ENCODE measurements at places on chromosomes 2 and 18.

GRCh38 chr2:218644721-218645120, 14.7 kb downstream of the ZNF142 start:
- no peak for DNase-seq

DNA sequence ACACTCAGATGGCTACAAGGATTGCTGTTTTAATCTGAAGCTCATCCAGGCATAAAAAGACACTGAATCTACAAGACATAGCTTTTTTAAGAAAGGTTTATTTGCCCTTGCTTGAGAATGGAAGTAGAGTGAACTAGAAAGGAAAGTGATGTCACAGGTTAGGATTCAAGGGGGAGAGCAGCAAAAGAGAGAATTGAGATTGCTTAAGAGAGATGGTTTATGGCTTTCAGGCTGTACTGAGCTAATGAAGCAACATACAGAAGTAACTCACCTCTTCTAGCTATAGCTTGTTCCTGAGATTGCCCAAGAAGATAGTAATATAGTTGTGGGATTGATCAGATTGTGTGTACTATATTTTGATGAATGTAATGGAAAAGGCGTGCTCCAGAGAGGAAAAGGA, 26.1 kb upstream of the ACVR2A start:
- DNase-seq, result no peak

DNA sequence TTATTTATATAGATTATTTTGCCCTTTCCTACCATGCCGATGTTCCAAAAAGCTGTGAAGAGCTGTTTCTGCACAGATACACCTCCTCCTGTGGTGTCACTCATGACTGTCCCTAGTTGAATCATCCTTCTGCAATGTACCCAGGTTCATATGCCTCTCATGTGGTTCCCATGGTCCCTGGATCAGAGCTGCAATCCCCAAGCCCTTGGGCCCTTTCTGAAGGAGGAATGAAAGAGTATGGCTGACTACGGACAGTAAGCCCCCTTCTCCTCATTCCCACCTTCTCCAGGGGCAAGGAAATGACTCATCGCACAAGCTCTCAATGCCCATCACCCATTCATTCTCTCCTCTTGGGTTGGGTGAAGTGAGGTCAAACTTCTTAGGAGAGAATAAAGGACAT, 63.9 kb upstream of the ACVR1 start:
- DNase-seq, result no peak

DNA sequence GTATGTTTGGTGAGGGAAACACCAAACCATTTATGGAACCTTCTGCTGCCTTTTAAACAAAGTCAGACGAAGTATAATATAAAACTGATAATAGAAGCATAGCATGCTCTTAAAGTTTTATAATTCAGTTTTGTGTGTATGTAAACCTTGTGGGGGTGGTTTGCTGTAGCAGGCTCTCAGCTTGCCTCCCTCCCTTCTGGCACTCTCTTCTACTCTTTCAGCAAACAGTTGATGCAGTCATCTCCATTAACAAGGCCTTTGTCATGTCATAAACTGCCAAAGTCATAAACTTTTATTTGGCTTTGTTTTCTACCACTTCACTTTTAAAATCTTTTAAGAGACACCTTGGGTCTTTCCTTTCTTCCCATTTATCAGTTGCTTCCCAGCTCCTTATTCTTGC, 448.2 kb upstream of the SETBP1 start:
- DNase-seq, result no peak

DNA sequence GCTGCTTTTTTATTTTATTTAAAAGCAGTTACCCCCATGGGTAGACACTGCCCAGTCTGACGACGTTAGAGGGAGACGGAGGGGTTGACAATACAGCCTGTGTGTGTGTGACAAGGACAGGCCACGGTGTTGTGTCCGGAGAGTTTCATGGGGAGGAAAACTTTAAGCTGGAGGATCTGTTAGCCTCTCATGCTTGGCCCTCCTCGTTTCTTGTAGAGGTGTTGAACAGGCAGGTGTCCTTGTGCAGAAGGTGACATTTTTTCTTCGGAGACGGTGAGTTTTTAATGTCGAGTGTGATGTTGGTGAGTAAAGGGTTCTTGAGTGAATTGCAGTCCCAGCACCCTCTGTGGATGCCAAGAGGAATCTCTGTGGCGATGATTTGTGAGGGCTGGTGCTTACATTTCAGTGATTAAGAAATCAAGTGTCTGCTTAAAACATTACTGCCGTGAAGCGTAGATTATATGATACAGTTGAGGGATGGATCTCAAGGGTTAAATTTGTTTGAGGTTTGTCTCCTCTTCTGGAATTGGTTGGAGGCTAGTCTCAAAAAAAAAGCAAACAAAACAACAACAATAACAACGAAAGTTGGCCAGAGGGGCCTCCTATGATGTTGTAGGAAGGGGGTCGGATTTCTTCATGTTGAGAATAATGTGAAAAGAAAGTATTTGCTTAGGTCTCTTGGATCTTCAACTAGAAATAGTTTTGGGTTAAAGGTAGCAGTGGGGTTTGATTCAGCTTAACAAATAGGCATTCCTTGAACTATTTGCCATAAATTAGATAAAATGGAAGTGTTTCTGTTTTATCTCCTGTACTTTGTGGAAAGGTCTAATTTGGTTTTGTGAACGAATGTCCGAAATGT, 1.6 kb downstream of the NCOA1 start:
- DNase-seq, result peak; percentile 13

DNA sequence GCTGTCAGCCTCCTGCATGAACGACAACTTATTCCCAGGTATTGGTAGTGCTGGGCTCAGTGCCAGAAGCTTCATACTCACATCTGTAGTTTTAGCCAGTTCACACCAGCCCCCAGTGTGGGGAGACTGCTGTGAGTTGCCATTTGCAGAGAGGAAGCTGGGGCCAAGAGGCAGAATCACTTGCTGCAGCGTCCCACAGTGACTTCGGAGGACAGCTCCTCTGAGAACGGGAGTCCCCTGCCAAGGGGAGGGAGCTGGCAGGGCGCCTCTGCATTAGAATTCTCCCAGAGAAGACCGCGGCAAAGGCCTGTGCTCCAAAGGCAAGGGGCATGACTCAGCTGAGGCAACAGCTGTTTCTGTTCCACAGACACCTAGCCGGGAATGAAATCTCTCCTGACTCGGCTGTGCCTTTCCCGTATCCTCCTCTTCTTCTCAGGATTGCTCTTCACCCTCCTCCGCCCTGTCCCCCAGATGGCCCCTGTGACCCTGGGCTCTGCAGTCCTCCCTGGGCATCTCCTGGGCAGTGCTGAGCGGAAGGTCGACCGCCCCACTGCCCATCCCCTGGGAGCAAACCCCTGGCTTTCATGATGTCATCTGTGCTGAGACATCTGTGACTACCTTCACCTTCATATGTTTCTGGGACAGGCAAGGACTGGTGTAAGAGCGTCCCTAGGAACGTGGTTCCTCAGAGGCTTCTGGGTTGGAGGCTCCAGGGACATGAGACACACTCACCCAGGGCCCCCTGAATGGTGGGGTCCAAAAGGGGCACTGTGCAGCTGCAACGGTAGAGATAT, 18.0 kb downstream of the MAL start:
- DNase-seq, result peak; percentile 63

GRCh38 chr2:212863185-212863588, 288.2 kb downstream of the IKZF2 start:
- peak; percentile 76 for DNase-seq

GRCh38 chr2:50746526-50746925, 285.4 kb downstream of the NRXN1 start:
- DNase-seq, result peak; percentile 51
